ENCODE measurements at places on chromosomes 12 and 14.

- no peak for DNase-seq
Observed at GRCh38 chr12:70615174-70615866, 21.9 kb downstream of the PTPRB start.

DNA sequence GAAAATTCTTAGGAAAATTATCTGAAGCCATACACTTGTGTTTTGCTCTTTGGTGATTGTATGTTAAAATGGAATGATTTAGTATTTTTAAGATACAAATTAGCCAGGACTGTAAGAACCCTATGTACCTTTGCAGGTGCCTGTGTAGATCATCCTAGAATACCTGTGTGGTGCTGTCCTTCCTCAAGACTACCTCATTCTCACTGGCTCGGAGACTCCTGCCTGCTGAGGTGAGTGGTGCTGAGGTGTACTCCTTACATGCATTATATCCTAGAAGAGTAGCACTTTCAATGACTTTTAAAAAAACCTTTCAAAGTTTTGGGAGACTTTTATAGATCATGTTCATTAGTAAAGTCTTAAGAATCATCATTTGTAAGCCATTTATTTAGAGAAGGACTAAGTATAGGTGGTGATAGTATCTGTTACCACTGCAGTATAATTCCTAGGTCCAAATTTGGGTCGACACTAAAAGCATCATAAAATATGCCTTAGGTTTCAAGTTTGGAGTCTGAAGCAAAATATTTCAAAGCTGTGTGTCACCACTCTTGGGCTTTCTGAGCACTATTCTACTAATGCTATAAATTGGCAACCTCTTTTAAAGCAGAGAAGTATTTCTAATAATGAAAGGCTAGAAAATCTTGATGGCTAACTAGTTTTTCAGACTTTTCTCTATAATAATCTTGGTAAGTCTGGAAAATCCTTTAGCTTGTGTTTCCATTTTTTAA lies 36.6 kb downstream of the RASSF8 start:
- no peak for DNase-seq

GRCh38 chr14:97620066-97620465 lies 822.9 kb downstream of the VRK1 start:
- no peak for DNase-seq

- DNase-seq = no peak
Observed at GRCh38 chr12:40327535-40327934, 102.7 kb downstream of the LRRK2 start.

DNA sequence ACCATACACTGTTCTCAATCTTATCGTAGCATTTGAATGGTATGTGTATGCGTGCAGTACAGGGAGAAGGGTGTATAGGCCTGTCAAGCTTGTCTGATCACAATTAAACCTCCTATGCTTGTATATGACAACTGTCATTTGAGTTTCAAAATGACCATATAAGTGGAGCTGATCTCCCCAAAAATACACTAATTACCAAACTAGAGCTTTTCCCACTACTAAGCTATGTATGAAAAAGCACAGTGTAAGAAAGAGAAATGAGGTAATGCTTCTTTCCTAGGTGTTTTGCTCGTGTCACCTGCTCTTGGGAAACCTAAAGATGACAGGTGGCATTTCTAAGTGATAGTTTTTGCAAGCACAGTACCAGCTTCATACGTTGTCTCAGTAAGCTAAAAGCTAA lies 1.1 kb upstream of the STK38L start:
- no peak for DNase-seq

DNA sequence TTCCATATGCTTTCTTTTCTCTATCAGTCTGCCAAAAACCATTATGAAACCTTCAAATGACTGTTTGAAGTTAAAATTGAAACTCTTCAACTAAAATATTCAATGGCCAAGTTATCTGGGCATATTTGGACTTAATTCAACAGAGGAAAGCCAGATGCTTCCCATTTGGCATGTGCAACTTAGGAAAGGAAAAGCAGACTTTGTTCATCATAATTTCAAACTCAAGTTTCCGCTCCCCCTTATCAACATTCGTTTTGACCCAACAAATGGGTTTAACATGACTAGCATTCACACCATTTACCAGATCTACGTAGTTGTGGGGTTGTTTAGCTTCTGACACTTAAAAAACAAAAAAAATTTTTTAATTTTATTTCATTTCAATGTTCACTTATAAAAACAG lies 75.7 kb downstream of the PLEKHG7 start:
- DNase-seq = no peak

GRCh38 chr14:76012354-76012753 lies 26.8 kb downstream of the IFT43 start:
- no peak for DNase-seq

GRCh38 chr14:104970231-104971068 lies 7.7 kb downstream of the AHNAK2 start:
- no peak for DNase-seq

DNA sequence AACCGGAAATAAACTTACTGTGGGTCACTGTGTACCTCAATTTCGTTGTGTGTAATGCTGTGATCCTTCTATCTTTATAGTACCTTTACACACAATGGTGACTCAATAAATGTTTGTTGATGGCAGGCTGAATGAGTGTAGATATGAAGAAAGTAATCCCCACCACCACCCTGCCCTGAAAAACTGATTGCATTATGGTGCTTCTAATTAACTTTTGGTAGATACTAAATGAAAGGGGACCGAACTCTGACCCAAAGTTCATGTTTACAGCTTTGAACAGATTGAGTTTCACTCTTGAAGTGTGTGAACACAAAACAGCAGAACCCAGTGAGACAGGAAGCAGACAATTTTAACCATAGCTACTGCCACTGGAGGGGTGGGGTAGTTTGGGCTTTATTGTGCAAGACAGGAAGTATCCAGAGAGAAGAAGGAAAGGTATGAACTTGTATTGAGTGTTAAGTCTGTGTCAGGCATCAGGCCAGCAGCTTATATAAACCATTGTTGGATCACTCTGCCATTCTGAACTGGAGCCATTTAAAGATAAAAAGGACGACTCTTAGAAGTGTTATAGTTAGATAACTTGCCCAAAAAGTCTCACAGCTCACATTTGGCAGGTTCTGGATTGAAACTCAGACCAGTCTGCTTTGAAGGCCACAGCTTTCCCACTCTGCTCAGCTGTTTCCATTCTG lies 197.0 kb upstream of the AMIGO2 start:
- peak; percentile 38 for DNase-seq

DNA sequence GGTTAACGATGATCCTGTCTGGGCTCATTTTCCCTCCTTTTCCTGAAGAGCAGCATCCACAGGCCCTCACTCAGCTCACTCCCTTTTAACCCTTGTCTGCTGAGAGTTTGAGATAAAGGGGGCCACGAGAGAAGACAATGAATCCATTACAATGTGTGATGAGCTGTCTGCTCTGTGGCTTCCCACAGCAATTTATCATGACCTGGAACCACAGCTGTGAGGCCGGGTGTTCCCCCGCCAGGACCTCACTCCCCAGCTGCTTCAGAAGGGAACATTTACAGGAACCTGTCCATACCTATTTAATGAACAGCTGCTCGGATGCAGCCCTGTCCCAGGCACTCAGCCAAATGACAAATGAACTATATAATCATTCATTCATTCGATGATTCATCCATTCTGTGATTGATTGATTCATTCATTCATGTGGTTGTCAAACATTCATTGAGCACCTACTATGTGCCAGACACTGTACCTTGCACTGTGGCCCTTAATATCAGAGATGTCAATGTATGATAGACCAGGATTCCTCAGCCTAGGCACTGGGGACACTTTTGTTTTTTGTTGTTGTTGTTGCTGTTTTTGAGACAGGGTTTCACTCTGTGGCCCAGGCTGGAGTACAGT lies 18.5 kb upstream of the P2RX7 start:
- DNase-seq = no peak

DNA sequence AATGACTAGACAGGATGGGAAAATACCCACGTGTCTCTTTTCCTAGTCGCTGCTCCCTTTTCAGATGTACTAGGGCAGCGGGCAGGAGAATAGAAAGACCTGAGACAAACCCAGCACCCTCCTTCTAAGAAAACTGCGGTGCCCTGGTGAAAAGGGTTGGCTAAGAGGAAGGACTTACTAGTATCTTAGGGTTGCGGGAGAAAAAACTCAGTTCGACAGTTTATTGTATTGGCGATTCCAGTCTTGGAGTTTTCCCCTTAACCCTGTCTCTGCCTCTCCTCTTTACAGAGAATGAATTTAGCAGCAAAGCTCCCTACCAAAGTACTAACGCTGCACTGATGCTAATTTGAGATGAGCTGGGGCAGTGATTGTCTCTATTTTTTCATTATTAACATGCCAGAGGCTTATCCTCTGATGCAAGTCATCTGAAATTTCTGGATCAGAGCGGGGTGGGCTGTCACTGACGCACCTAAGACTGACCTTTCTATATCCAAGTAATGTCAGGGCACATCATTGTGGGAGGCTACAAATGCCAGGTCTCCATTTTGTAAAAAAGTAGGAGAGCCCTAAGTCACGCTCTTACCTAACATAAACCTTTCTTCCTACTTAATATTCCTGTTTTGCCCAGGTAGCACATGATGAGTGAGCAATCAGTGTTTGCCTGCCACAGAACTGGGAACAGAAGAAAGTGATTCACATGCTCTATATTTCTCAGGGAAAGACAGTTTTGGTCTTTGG lies 916 bp upstream of the PAWR start:
- DNase-seq = no peak

GRCh38 chr12:128818065-128819022 lies 5.4 kb downstream of the SLC15A4 start:
- no peak for DNase-seq

Measured in stimulated activated CD4-positive, alpha-beta T cell treated with anti-CD3 and anti-CD28 coated beads, TNF-alpha, amount 100 ng/mL, for 1 hour (primary cell).